C1 segment of cervical spinal cord (tissue), 14 donors: ENCODE measurements at places on chromosomes 5 and 9.

DNA sequence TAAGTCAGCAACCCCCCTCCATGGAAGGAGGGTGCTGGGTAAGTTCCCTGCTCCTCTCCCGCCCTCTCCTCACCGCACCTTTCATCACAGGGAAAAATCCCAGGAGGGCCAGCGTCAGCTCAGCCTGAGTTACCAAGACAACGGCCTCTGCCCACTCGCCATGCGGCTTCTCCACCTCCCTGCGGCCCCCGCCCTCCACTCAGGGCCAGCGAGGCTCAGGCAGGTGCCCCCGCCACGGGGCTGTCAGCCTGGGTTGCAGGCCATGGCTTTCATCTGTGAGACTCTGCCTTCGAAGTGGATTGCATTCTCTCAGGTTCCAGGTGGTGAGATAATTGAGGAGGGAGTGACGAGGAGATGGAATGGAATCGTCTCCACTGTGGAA is 27.2 kb upstream of the LAMC3 start:
- no peak for DNase-seq

DNA sequence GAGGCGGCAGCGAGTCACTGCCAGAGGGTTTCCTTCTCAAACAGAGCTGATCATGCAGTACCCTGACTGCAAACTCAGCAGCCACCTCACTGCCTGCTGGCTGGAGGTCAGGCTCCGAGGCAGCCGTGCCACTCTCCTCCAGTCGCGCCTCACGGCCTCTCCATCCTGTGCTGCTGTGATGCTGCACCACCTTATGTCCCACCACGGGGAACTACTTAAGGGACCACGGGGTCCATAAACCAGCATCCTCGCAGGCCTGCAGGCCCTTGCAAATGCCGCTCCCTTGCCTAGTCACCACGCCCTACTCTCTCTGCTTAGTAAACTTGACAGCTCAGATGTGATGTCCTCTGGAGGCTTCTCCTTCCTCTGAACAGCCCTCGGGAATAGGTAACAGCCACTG is 99.2 kb downstream of the CRB2 start:
- no peak for DNase-seq

GRCh38 chr5:136212252-136212721 is 19.3 kb upstream of the SMIM32 start:
- DNase-seq, result peak; percentile 49

DNA sequence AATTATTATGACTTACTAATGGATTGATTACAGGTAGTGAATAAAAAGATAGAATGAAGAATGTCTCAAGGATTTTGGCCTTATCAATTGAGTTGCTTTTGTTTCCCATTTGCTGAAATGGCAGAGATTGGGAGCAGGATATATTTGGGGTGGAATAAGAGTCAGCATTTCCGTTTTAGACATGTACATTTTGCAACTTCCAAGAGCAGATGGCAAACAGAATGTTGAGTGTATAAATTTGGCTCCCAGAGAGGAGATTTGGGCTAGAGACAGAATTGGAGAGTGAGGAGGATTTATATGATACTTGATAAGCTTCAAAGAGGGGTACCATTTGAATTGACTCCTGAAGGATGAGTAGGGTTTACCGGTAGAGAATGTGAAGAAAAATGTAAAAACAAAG is 437.9 kb upstream of the PAPPA start:
- no peak for DNase-seq

DNA sequence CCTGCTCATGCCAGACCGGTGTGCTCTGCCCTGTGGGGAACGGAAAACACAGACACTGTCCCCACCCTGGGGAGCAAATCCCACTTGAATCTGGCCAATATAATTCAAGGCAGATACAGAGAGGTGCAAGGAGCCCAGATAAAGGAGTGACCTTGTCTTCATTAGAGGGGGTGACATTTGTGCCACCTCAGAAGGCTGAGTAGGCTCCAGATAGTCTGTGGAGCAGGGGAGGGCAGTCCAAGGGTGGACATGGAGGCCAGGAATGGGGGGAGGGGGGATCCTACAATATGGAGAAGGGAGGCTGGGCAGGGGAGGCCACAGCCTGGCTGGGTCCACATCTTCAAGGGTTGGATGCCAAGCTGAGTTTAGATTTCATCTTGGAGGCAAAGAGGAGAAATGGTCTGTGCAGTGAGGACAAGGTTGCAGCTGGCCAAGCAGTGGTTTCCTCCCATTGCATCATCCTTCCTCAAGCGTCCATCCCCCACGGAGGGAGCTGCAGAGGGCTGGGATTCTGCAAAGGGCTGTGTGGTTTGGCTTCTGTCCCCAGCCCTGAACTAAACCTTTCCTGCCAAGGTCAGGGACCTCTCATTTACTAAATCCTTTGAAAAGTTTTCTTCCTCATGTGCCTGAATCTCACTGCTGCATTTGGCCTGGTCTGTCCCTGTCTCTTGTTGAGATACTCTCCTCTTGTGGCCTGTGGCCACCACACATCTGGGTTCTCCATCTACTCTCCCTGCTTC is 60.1 kb downstream of the GALNT12 start:
- no peak for DNase-seq

DNA sequence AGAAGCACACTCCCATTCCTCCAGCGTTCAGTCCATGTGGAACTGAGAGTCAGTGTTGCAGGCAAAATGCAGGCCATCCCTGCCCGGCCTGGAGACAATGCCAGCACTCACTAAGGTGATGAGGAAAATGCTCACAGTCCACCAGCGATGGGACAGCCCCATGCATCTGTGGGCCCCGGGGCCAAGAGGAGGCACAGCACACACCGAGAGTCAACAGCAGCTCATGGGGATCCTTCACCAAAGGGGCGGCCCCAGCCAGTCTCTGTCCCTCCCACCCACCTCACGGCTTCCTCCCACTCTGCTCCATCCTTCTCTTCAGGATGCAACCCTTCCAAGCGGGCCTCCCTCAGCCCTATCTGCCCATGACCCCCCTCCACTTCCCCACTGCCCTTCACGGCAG is 6.2 kb downstream of the SEMA4D start:
- no peak for DNase-seq

- no peak for DNase-seq
Measured at GRCh38 chr9:69546265-69546664, 125.9 kb downstream of the APBA1 start.

DNA sequence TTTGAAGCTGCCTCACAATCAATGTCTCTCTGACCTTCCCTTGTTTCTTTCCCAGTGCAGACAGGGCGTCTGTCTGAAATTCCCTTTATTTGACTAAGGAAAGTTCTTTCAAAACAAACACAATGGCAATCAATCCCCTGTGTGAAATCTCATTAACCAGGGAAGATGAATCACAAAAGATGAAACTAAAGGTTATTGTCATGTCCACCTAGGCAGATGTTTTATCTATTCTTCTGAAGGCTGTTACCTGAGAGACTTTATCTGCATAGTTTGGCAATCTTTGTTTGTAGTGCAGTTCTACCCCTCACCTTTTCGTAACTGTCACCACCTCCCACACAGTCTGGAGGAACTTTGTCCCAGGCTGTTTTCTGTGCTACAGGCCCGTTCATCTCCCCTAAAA is 217.5 kb upstream of the RIOK2 start:
- DNase-seq, result no peak

GRCh38 chr9:126676685-126677143 is 63.0 kb downstream of the LMX1B start:
- no peak for DNase-seq

GRCh38 chr5:142904416-142904815 is 134.2 kb downstream of the ARHGAP26 start:
- no peak for DNase-seq

DNA sequence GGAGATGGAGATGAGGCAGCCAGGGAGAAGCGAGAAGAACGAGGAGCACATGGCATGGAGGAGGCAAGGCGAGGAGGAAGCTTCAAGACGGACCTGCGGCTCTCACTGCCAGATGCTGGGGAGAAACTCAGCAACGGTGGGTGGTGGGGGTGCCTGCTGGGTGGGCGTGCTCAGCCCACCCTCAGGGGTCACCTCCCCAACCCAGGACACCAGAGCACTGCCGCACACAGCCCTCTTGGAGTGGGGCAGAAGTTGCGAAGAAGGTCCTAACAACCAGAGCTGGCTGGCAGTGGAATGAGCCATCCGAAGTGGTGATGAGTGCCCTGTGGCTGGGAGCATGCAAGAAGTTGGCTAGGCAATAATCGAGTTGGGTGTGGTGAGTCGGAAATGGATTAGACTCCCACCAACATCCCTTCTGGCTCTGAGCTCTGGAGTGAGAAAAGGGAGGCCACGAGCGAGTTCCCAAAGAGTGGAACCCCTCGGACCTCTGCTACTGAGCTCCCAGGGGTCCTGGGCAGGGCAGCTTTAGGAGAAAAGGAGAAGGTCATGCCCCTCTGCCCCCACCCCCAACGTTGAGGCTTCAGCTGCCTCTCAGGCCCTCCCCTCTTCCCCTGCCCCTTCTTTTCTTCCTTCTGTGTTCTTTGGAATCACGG is 212.7 kb upstream of the MVB12B start:
- DNase-seq, result no peak

DNA sequence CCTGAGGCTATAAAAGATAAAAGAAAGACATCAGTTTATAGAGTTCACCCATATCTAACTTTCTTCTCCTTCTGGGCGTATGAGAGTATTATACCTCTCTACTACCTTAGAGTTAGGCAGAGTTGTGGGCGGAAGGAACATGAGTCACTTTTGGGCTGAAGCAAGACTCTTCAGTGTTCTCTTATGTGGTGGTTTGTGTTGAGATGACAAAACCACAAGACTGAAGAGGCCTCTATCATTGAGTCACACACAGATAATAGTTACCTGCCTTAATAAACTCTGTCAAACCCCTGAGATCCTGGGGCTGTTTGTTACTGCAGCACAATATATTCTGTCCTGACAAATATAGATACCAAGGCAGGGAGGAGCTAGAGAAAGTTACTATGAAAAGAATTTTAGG is 184.2 kb downstream of the EFNA5 start:
- DNase-seq, result no peak

- DNase-seq, result no peak
Measured at GRCh38 chr5:126267438-126267837, 155.8 kb upstream of the GRAMD2B start.

DNA sequence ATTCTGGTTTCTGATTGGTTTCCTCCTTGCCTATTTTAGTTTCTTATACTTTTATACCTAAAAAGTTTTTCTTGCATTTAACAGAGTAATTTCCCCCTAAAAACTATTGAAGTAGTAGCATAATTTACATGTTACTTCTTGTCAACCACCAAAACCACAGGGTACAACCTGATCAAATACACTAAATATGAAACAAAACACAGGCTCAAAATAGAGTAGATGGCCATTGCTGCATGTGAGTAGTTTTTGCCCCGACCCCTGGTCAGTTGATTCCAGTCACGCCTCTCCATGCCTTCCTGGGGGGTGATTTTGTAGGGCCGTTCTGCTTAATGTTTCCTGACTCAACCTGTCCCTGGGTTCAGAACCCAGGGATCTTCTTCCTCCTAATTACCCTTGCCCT is 101.8 kb downstream of the TLE4 start:
- no peak for DNase-seq

DNA sequence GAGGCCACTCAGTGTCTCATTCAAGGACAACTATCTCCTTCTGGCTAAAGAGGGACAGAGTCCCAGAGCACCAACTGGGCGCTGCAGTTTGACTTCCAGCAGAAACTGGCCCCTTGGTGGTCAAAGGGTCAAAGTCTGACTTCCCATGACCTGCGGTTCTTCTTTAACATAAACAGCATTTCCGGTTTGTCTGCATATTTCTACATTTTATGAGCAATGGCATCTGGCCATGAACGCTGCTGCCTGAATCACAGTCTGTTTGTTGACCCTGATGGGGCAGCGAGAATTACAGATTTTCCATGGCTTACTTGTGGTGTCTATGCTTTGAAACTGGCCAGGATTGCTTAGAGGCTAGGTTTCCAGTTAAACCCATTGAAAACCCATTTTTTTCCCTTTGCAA is 1.3 kb downstream of the TNFSF15 start:
- DNase-seq, result no peak

DNA sequence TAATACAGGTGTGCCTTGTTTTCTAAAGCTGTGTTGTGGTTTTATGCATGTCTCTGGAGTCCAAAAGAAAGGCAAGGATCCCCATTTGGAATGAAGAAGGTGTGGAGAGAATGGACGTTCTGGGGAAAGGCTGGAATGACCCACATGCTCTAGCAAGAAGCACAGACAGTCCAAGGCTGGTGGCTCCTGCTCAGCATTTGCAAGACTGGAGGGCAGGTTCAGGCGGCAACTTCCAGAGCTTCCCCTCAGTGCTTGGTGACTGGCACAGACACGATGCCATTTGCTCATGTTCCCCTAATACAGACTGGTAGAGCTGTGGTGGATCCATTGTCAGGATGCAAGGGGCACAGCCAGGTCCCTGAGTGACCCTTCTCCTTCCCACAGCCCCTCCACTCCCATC is 8.2 kb downstream of the SLC22A4 start:
- no peak for DNase-seq

- no peak for DNase-seq
Measured at GRCh38 chr5:162487528-162488525, 420.3 kb downstream of the GABRG2 start.

- DNase-seq, result no peak
Measured at GRCh38 chr5:24904981-24905517, 260.3 kb upstream of the CDH10 start.

DNA sequence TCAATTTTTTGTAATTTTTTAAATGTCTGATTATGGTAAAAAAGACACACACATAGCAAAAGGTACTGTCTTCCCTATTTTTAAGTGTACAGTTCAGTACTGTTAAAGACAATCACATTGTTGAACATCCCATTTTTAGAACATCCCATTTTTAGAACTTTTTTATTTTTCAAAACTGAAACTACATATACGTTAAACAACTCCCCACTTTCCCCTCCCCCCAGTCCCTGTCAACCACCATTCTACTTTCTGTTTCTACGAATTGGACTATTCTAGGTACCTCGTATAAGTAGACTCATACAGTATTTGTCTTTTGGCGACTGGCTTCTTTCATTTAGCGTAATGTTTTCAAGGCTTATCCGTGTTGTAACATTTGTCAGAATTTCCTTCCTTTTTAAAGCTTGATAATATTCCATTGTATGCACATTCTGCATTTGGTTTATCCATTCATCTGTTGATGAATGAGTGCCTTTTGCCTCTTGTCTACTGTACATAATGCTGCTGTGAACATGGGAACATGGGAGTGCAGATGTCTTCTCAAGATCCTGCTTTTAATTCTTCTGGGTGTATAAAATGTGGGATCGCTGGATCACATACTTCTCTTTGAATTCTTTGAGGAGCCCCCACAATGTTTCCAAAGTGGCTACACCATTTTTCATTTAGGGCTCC is 154.0 kb downstream of the PIK3R1 start:
- DNase-seq, result no peak
